ENCODE measurements at places on chromosomes 5 and 9. TPM values are rescaled to one million over a fixed set of nuclear protein-coding genes. Genes with fewer than 3 reads are reported as not detected.
A peak's percentile ranks its signal among the peaks of the same experiment; 100 is the strongest.

- no peak overlapping the region for H3K27ac ChIP-seq
- H3K27me3 ChIP-seq, result peaks cover 5% of the 10 kb centered on the region
- H3K36me3 ChIP-seq, result no peaks in the 10 kb centered on the region
- no peak for DNase-seq
- H3K4me1 ChIP-seq, result peaks cover 5% of the 10 kb centered on the region
These were observed 10.1 kb upstream of the ADRB2 start for GRCh38 chr5:148816357-148816756.

DNA sequence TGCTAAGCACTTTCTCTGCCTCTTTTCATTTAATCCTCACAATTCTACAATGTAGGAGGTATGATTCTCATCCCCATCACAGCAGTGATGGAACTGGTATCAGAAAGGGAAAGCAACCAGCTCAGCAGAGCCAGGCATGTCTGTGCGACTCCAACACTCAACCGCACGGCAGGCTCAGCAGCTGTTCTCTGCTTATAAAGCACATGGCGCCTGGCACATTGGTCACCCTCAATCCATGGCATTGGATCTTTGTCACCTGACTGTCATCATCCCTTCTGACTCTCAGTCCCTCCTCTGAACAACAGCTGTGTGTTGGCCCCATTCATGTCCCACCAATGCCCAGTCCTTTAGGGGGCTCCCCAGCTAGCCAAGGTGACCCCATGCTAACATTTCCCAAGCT lies 45.1 kb upstream of the HAND1 start:
- no peak for DNase-seq
- H3K36me3 ChIP-seq, result no peaks in the 10 kb centered on the region
- H3K27me3 ChIP-seq, result peaks cover 33% of the 10 kb centered on the region
- H3K4me3 ChIP-seq, result no peak overlapping the region

GRCh38 chr9:115225459-115226116 lies 107.6 kb upstream of the TNC start:
- no peaks in the 10 kb centered on the region for H3K36me3 ChIP-seq
- DNase-seq, result no peak
- peaks cover 21% of the 10 kb centered on the region for H3K27me3 ChIP-seq
- H3K4me1 ChIP-seq, result peaks cover 19% of the 10 kb centered on the region

- H3K27me3 ChIP-seq, result no peaks in the 10 kb centered on the region
- H3K36me3 ChIP-seq, result no peaks in the 10 kb centered on the region
- no peak overlapping the region for H3K4me3 ChIP-seq
- no peak overlapping the region for H3K27ac ChIP-seq
These were observed 42.9 kb downstream of the ZNF474 start for GRCh38 chr5:122172207-122172606.

GRCh38 chr5:148633067-148633377 lies 21.3 kb downstream of the HTR4 start:
- H3K27me3 ChIP-seq, result no peaks in the 10 kb centered on the region
- H3K27ac ChIP-seq, result no peak overlapping the region
- DNase-seq, result no peak
- no peaks in the 10 kb centered on the region for H3K36me3 ChIP-seq

DNA sequence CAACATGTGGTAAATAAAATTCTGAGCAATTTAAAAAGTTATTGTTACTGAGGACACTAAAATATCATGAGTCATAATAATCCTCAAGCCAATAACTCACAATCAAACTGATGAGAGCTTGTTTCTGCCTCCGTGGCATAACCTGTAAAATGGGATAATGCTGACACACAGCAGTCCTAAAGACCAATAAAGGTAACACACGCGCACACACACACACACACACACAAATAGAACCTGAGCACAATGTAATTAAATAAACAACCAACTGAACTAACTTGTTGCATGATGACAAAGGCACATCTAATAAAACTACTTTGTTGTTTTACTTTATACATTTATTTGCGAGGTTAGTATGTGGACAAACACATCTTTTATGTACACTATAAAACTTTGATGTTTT lies 358.2 kb downstream of the BNC2 start:
- H3K27me3 ChIP-seq, result no peaks in the 10 kb centered on the region
- no peaks in the 10 kb centered on the region for H3K36me3 ChIP-seq
- H3K4me3 ChIP-seq, result no peak overlapping the region

GRCh38 chr5:103145196-103145595 lies 25.1 kb downstream of the PPIP5K2 start:
- no peak overlapping the region for H3K4me3 ChIP-seq
- no peaks in the 10 kb centered on the region for H3K27me3 ChIP-seq
- H3K4me1 ChIP-seq, result no peaks in the 10 kb centered on the region
- no peak overlapping the region for H3K27ac ChIP-seq
- DNase-seq, result no peak

DNA sequence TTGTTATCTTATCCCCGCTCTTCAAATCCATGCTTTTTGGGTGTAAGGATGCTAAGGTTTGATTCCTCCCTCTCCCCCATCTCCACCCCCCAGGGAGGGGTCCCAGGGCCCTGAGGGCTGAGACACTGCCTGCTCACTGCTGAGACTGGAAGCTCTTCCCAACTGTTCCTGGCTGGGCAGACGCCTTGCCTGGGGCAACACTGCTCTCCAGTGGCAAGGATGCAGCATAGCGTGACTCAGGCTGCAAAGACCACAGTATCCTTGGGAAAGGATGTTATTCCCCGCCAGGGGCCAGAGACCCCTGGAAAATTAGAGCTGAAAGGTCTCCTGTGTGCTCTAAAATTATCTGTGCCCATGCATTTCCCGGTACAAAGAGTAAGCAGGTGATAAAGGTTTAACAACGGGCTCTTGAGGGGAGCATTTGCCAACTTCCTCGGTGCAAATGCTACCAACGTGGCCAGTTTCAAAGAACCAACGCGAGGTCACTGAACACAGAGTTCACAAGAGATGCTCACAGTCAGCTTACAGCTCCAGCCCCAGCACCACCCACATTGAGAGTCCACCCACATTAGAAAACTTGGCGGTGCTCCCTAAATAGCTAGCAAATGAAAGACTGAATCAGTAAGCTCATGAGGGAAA lies 271.9 kb downstream of the NSG2 start:
- DNase-seq, result peak; percentile 63
- H3K36me3 ChIP-seq, result no peaks in the 10 kb centered on the region
- no peak overlapping the region for H3K4me3 ChIP-seq
- H3K27ac ChIP-seq, result no peak overlapping the region
- H3K4me1 ChIP-seq, result peaks cover 3% of the 10 kb centered on the region
- H3K27me3 ChIP-seq, result peaks cover 61% of the 10 kb centered on the region

GRCh38 chr9:113331780-113332179 lies 8.3 kb downstream of the WDR31 start:
- H3K27ac ChIP-seq, result no peak overlapping the region
- H3K4me1 ChIP-seq, result no peaks in the 10 kb centered on the region
- H3K36me3 ChIP-seq, result no peaks in the 10 kb centered on the region

DNA sequence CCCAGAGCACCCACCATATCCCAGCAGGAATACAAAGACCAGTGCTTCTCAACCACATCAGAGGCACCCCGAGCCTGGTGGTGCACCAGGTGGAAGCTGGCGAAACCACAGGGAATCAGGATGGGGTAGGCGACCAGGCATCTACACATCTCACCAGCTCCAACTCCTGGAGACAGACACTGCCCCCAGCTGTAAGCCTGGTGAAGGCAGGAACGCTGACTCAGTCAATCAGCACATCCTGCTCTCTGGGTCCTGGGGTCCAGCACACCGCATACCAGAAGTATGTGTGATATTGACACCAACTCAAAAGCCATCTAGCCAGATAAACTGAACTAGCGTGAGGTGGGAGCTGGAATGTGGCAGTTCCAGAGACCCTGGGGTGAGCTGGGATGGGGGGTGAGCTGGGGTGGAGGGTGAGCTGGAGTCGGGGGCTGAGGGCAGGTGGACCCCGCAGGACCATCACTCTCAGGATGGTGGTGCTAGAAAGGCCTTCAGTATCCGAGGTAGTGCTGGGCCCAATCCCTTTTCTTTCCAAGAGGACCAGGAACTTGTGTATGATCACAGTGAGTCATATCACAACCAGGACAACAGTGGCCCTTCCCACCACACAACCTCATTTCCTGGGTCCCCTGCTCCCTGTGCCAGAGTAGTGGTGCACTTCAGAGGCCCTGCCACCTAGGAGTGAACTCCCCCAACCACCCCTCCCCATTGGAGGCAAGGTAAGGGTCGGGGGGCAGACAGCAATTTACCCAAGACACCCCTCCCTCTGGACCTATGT lies 2.5 kb downstream of the DBN1 start:
- peak overlapping the region; percentile 91 for H3K4me3 ChIP-seq
- H3K4me1 ChIP-seq, result peaks cover 52% of the 10 kb centered on the region
- peaks cover 31% of the 10 kb centered on the region for H3K36me3 ChIP-seq
- H3K27ac ChIP-seq, result peak overlapping the region; percentile 19
- no peak for DNase-seq

DNA sequence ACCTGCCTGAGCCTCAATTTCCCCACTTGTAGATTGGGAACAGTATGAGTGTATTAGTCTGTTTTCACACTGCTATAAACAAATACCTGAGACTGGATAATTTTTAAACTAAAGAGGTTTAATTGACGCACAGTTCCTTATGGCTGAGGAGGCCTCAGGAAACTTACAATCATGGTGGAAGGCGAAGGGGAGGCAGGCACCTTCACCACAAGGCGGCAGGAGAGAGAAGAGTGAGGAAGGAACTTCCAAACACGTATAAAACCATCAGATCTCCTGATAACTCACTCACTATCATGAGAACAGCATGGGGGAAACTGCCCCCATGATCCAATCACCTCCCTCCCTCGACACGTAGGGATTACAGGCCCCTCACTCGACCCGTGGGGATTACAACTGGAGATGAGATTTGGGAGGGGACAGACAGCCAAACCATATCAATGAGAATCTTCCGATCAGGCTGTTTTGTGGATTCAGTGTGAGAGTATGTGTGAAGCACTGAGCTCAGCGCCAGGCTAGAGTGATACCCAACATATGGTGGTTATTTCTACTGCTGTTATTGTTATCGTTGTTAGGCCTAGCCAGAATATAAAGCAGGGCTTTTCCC lies 14.6 kb upstream of the LMX1B start:
- no peak overlapping the region for H3K27ac ChIP-seq
- peaks cover 64% of the 10 kb centered on the region for H3K27me3 ChIP-seq
- H3K4me3 ChIP-seq, result no peak overlapping the region
- no peak for DNase-seq

DNA sequence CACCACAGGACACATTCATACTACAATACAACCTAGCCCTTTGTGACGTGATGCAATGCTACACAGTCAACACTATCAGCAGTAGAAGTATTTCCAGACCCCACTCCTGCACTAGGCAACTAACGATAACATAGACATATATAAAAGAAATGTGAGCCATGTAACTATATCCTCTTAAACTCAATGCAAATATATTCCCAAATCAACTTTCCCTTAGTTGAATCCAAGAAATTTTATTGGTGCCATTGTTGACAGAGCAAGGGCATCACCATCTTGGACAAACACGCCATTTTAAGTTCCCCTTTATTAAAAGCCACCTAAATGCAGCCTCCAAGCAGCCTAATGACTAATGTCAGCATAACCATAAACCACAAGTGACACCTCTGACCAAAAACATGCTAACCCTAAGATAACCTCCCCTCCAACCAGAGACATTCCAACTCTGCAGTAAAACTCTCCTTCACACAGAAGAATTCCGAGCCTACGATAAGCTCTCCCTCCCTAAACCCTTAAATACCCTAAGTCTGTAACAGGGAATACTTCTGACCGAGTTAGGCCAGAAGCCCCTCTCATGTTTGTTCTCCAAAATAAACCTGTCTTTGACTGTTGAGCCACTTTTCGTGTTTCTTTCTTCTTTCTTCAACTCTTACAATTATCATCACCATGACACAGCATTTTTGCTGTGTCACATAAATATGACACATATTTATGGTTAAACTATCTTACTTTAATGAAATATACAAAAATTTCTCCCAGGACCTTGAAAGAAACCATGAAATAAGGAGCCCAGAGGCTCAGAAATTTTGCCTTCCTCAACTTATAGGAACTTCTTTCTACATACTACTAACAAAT lies 1497.8 kb downstream of the EFNA5 start:
- no peak overlapping the region for H3K27ac ChIP-seq
- no peak for DNase-seq
- no peaks in the 10 kb centered on the region for H3K4me1 ChIP-seq
- H3K27me3 ChIP-seq, result no peaks in the 10 kb centered on the region
- no peak overlapping the region for H3K4me3 ChIP-seq
- H3K36me3 ChIP-seq, result peaks cover 7% of the 10 kb centered on the region

GRCh38 chr9:133727277-133727875 lies 10.8 kb downstream of the SARDH start:
- no peak overlapping the region for H3K27ac ChIP-seq
- H3K4me3 ChIP-seq, result no peak overlapping the region
- no peak for DNase-seq
- H3K27me3 ChIP-seq, result peaks cover 3% of the 10 kb centered on the region
- no peaks in the 10 kb centered on the region for H3K36me3 ChIP-seq

- no peak for DNase-seq
- peaks cover 24% of the 10 kb centered on the region for H3K27me3 ChIP-seq
- no peaks in the 10 kb centered on the region for H3K36me3 ChIP-seq
- no peak overlapping the region for H3K27ac ChIP-seq
- H3K4me1 ChIP-seq, result peaks cover 35% of the 10 kb centered on the region
These were observed 312.2 kb downstream of the SLIT3 start for GRCh38 chr5:168988699-168989098.

GRCh38 chr9:135045264-135045927 lies 42.1 kb upstream of the OLFM1 start:
- no peak overlapping the region for H3K4me3 ChIP-seq
- peak overlapping the region; percentile 35 for H3K27ac ChIP-seq
- no peak for DNase-seq
- no peaks in the 10 kb centered on the region for H3K36me3 ChIP-seq
- H3K4me1 ChIP-seq, result peaks cover under 1% of the 10 kb centered on the region
- peaks cover 4% of the 10 kb centered on the region for H3K27me3 ChIP-seq

DNA sequence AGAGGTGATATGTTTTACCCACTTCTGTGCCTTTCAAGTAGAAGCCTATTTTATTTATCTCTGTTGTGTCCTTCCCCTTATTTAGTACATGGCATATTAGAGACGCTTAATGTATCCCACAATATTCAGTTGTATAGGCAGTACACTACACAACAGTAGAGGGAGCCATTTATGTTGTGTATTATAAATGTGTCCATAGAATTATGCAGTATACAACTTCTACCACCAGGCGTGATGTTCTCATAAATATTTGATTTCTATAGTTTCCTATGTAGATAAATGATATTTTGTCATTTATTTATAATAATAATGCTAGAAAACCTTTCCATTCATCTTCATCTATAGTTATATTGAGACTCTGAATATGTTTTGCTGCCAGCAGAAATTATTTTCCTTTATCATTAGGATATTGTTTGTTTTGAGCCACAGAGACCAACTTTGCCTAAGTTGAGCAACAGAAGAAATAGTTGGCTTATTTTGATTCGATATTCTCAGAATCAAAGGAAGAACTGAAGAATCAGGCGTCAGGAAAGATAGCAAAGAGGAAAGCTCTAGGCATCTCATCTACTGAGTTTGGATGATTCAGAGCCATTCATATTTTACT lies 81.7 kb downstream of the ADAMTS19 start:
- peaks cover 3% of the 10 kb centered on the region for H3K36me3 ChIP-seq
- no peak overlapping the region for H3K4me3 ChIP-seq
- no peak overlapping the region for H3K27ac ChIP-seq

TGFBR1 gene
- 118 TPM for total RNA-seq

CATSPER3 gene
- 0.54 TPM for total RNA-seq

SPINK4 gene
- total RNA-seq, result not detected

IL12B gene
- total RNA-seq, result not detected

CFAP90 gene
- total RNA-seq, result 0.84 TPM

ABCA1 gene
- 6.5 TPM for total RNA-seq

MRPL22 gene
- 59.5 TPM for total RNA-seq

AGXT2 gene
- not detected for total RNA-seq

FAM81B gene
- total RNA-seq, result not detected

ZNF483 gene
- 28.7 TPM for total RNA-seq

GARIN3 gene
- not detected for total RNA-seq

Data from neural crest cell (in vitro differentiated cells).